ENCODE measurements at places on chromosomes 6 and 20. TPM values are rescaled to one million over a fixed set of nuclear protein-coding genes. Genes with fewer than 3 reads are reported as not detected.

Gene CST7
- total RNA-seq: 49.7 TPM

Gene SLC22A7
- not detected for total RNA-seq

Gene OXT
- 0.60 TPM for total RNA-seq

Gene UNC5CL
- total RNA-seq: 1.4 TPM

Gene VSX1
- total RNA-seq: not detected

Gene FOXA2
- total RNA-seq: not detected

Gene SLC17A3
- total RNA-seq: not detected

Gene YTHDF1
- 53.5 TPM for total RNA-seq

Gene AGPAT1
- total RNA-seq: 28.2 TPM

Gene SLC44A4
- total RNA-seq: 0.60 TPM

Gene HSPA12B
- not detected for total RNA-seq
